ENCODE measurements at places on chromosomes 7 and 10. TPM values are rescaled to one million over a fixed set of nuclear protein-coding genes. Genes with fewer than 3 reads are reported as not detected.

- DNase-seq, result no peak
Measured at GRCh38 chr10:30422151-30422695, 11.8 kb upstream of the MAP3K8 start.

DNA sequence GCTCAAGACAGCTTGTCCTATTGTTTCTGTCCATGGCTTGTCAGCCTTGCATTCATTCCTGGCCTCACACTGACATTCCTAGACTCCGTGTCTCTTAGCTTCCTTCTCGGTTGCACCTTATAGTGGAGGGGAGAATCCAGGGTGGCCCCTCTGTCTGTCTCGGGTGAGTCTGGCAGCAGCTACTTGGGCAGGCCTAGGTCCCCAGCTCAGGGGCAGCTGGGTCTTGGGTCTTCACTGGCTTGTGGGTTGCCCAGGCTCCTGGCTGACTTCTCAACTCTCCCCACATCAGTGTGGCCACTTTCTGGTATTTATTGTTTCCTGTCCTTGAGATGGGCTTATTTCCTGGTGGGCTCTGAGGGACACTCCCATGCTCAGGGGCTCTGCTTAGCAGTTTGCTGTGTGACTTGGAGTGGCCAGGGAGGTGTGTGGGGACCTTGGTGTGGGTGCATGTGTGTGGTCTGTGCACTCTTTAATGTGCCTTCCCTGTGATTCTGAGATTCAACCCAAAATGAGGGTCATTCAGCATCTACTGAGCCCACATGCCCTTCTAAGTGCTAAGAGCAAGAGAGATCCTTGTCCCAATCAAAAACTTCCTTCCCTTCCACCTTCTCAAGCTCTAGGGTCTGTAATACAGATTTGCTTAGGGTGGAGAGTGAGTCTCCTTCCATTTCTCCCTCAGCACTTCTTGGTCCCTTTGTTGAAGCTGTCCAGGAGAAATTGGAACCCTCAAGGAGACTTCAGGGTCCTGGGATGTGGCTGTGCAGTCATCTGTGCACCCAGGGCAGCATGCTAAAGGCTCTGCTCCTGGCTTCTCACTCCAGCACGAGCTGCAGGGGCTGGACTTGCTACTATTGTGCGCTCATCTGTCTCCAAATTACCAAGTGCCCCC, 20.1 kb downstream of the UPP1 start:
- no peak for DNase-seq

FAM20C gene
- total RNA-seq, result 26.1 TPM

SPAM1 gene
- not detected for total RNA-seq

GRCh38 chr7:140595468-140596092, 45.0 kb downstream of the DENND2A start:
- no peak for DNase-seq

- no peak for DNase-seq
Measured at GRCh38 chr7:30970594-30971094, 6.9 kb downstream of the GHRHR start.

GRCh38 chr10:124872681-124873080, 69.2 kb upstream of the ZRANB1 start:
- DNase-seq, result no peak

DNA sequence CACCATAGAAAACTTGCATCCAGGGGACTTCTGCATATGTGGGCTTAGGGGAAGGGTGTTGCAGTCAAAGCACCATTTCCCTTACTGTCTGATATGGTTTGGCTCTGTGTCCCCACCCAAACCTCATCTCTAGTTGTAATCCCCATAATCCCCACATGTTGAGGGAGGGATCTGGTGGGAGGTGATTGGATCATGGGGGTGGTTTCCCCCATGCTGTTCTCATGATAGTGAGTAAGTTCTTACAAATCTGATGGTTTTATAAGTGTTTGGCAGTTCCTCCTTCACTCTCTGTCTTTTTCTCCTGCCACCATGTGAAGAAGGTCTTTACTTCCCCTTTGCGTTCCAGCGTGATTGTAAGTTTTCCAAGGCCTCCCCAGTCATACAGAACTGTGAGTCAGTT, 177.4 kb downstream of the ADK start:
- no peak for DNase-seq

LRRC61 gene
- 4.7 TPM for total RNA-seq

GRCh38 chr7:20153999-20154398, 63.2 kb downstream of the MACC1 start:
- DNase-seq, result no peak
